ENCODE measurements at places on chromosomes 12 and 14.

DNA sequence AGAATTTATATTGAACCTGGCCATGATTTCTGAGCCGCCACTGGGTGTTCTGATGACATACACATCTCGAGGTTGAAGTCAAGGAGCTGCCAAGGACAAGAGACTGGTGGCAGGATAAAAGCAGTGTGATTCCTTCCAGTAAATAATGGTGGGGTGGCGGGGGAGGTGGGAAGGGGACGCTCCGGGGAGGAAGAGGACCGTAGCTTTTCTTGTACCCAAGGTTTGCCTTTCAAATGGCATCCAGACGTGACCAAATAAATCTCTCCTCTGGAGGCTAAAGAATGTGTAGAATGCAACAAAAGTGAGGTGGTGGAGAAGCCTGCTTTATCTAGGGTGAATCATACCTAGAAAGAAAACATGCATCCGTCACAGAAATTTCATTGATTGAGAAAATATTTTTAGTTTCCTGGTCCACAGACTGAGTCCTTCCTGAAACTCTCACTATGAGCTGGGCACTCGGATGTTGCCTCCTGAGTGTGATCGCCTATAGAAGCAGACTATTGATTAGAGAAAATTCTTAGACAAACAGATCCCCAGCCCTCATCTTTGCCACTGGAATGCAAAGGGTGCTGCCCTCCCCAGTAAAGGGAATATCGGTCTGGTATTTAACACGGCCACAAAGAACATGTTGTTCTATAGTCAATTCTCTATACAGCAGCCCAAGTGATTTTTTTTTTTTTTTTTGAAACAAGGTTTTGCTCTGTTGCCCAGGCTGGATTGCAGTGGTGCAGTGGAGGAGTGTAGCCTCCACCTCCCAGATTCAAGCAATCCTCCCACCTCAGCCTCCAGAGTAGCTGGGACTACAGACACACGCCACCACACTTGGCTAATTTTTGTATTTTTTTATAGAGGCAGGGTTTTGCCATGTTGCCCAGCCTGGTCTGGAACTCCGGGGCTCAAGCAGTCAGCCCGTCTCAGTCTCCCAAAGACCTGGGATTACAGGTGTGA, 112.1 kb downstream of the DPF3 start:
- DNase-seq = peak; percentile 13

- DNase-seq = no peak
These were observed 36.4 kb upstream of the FBRSL1 start for GRCh38 chr12:132453361-132454192.

- DNase-seq = no peak
These were observed 168.0 kb downstream of the SLC16A7 start for GRCh38 chr12:59763835-59764234.

- no peak for DNase-seq
These were observed 2.7 kb upstream of the RABGGTA start for GRCh38 chr14:24274101-24274543.

DNA sequence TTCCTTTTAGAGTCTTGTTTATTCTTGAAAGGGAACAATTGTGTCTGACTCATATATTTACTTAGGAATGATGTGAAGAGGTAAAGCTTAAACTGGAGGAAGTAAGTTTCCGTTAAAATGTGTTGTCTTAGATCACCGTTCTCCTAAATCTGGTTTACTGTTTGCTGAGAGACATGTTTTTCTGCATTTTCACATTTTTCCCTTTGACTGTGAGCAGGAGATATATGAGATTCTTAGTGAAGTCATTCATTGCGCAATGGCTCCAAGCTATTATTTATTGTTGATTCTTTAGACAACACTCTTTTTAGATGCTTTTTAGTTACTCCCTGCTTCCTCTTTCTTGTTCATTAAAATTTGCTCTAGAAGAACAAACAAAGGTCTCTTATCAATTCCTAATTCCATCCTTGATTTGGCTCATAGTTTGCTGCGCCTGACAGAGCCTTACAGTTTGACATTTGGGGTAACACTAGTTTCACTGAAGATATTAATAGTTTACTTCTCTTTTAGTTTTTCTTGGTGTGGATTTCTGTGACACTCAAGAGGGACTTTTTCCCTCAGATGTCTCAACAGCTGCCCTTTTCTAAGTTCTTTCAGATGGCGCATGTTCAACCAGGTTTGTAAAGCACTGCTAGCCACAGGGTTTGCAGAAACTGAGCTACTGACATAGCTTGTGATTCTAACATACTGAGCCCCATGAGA, 11.4 kb downstream of the CLECL1 start:
- no peak for DNase-seq

DNA sequence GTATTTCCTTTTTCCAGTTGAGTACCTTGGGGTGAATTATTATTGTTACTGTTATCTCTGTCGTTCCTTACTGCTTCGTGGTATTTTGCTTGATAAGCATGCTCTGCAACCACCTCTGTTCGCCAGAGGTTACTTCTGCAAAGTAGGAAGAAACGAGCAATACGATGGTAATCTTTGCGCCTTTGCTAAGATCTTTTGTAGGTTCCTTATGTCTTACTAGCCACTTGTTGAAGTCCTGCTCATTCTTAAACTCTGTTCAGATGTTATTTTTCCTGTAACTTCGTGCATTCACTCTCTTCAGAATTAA, 729 bp upstream of the M6PR start:
- no peak for DNase-seq
